ENCODE measurements at places on chromosomes 5 and 9. TPM values are rescaled to one million over a fixed set of nuclear protein-coding genes. Genes with fewer than 3 reads are reported as not detected.

Gene ACOT12
- total RNA-seq = not detected

Gene CORO2A
- total RNA-seq = 0.11 TPM

Gene ELAVL2
- total RNA-seq = 4.4 TPM

Gene GRHPR
- total RNA-seq = 217 TPM

Gene LRRC19
- total RNA-seq = not detected

Gene ROR2
- not detected for total RNA-seq

Gene EQTN
- not detected for total RNA-seq

Gene SHLD3
- total RNA-seq = 2.1 TPM

Gene AJM1
- total RNA-seq = 3.1 TPM

Gene PLPPR1
- total RNA-seq = not detected

Measured in LHCN-M2 (cell line).